ENCODE measurements at places on chromosomes 11 and 22.
A peak's percentile ranks its signal among the peaks of the same experiment; 100 is the strongest.

DNA sequence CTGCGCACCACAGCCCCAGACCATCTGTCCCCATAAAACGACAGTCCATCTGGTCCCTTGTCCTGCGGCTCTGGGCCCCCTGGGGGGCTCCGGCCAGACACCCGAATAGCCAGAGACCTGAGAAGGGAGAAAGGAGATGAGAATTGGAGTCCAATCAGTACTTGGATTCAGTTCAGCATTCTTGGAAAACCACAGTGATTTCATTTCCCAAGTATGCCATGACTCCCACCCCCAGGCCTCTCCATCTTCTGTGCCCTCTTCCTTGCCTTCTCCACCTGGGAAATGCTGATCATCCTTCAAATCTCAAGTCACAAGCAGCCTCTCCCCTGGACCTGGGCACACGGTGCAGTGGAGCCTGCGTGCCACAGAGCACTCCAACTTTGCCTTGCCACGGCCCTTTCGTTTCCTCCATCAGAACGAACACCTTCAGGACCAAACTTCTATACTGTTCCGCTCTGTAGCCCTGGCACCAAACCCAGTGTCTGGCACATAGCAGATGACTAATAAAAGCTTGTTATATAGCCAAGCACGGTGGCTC, 10.9 kb upstream of the MFNG start:
- DNase-seq: peak; percentile 98

DNA sequence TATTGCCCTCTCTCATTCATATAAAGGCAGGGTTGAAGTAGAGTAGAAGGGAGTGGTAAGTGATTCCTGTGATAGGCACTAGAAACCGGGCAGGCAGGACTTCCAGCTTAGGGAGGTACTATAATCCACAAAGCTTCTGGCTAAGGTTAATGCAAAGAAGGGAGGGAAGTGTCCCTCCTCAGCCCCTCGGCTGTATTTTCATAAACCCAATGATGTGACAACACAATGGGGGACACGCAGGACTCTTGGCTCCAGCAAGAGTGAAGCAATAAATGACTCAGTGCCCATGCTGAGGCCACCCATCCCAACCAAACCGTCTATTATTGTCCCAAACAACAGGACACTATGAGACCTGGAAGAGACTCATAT, 90.7 kb downstream of the ETS1 start:
- no peak for DNase-seq

GRCh38 chr11:108586600-108586999, 7.0 kb downstream of the EXPH5 start:
- no peak for DNase-seq

- DNase-seq: no peak
Observed at GRCh38 chr11:92594251-92594650, 369.6 kb downstream of the FAT3 start.

DNA sequence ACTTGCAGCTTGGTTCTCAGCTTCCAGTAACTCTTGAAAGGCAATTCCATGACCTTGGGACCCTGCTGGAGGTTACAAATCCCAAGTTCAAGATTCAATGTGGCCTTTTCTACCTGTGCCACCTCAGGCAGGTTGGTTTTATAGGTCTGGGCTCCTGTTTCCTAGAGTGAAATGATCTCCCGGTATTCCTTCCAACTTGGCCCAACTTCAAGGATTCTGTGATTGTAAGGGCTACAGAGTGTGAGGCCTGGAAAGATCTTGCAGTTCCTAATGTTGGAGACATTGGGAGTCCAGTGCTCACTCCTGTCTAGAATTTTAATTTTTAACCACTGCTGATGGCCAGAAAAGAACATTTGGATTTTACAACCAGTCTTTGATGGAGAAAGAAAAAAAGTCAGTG, 91.6 kb downstream of the LDLRAD3 start:
- DNase-seq: no peak

DNA sequence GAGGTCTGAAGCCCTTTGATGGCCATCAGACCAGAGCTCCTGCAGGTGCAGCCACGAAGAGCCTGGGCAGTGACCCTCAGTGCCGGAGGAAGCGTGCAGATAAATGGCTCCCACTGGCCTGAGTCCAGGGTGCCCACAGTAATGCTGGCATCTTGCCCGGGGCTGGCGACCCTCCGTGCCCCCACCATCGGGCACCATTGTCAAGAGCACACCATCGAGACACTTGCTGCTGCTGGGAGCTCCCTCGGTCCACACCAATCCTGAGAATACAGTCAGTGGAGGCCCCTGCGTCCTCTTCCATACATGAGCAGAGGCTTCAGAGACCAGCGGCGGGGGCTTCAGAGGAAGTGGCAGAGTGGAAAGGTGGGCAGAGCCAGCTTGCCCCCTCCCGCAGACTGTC, 1448.3 kb downstream of the BRD1 start:
- no peak for DNase-seq

GRCh38 chr22:24706054-24706453, 68.5 kb downstream of the PIWIL3 start:
- DNase-seq: peak; percentile 10
